ENCODE measurements at places on chromosomes 5 and 9. TPM values are rescaled to one million over a fixed set of nuclear protein-coding genes. Genes with fewer than 3 reads are reported as not detected.

The PAEP gene
- total RNA-seq, result not detected

The LCN12 gene
- not detected for total RNA-seq

The PCDHA4 gene
- total RNA-seq, result 1.0 TPM

The PCA3 gene
- not detected for total RNA-seq

The ANKRD18A gene
- 1.1 TPM for total RNA-seq

The HTR1A gene
- total RNA-seq, result not detected

The ZNG1A gene
- total RNA-seq, result 106 TPM

All from Daoy (cell line).